ENCODE measurements at places on chromosomes 5 and 9. TPM values are rescaled to one million over a fixed set of nuclear protein-coding genes. Genes with fewer than 3 reads are reported as not detected.
A peak's percentile ranks its signal among the peaks of the same experiment; 100 is the strongest.

The SPINK7 gene
- total RNA-seq = not detected

The HAPLN1 gene
- not detected for total RNA-seq

GRCh38 chr9:30301271-30301963 lies 2083.0 kb upstream of the ACO1 start:
- DNase-seq = peak; percentile 34
- no peak overlapping the region for H3K27ac ChIP-seq
- no peaks in the 10 kb centered on the region for H3K4me1 ChIP-seq
- no peak overlapping the region for H3K4me3 ChIP-seq
- no peaks in the 10 kb centered on the region for H3K36me3 ChIP-seq

DNA sequence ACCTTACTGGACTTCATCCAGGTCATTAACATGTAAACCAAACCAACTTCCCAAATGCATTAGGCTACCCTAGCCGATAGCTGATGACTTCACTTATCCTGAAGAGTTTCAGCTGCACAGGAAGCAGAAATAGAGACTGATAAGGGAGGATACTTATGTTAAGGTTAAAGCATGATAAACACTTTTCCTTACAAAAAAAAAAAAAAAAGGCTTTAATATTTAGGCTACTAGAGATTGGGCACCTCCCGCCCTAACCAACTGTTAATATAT lies 1.6 kb upstream of the MEF2C start:
- H3K36me3 ChIP-seq = no peaks in the 10 kb centered on the region
- no peak for DNase-seq

GRCh38 chr5:130773813-130774212 lies 391.2 kb downstream of the HINT1 start:
- H3K27me3 ChIP-seq = no peaks in the 10 kb centered on the region
- no peak overlapping the region for H3K27ac ChIP-seq
- H3K4me1 ChIP-seq = no peaks in the 10 kb centered on the region
- DNase-seq = no peak

DNA sequence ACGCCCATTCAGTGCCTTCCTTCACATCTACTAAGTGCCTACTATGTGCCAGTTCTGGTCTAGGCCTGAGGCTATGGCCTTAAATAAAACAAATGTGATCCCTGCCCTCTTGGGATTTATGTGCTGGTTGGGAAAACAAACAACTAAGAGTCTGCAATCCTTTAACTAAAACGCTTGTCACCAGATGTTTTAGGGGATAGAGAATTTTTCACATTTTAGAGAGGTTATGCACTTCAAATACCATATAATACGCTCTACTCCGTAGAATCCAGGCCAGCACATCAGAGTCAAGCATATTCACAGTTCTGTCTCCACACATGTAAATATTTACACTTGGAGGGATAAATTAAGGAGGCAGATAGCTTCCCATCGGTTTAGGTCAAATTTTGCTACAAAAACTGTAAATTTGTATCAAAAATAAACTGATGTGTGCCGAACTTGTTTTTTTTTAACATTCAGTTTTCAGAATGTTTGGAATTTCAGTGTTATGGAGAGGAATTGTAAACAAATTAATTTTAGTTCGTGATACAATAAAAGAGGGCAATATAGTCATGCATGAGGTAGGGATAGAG lies 22.0 kb upstream of the ADRA1B start:
- H3K4me1 ChIP-seq = no peaks in the 10 kb centered on the region

GRCh38 chr9:105369911-105370310 lies 77.9 kb upstream of the FSD1L start:
- H3K4me1 ChIP-seq = no peaks in the 10 kb centered on the region
- H3K27ac ChIP-seq = no peak overlapping the region
- H3K4me3 ChIP-seq = no peak overlapping the region

The LRRC70 gene
- 7.3 TPM for total RNA-seq

The SHOC1 gene
- not detected for total RNA-seq

The CDC20B gene
- total RNA-seq = not detected
